Pancreas (tissue), 10 donors: ENCODE measurements at places on chromosomes 6 and 20. TPM values are rescaled to one million over a fixed set of nuclear protein-coding genes. Genes with fewer than 3 reads are reported as not detected.

DNA sequence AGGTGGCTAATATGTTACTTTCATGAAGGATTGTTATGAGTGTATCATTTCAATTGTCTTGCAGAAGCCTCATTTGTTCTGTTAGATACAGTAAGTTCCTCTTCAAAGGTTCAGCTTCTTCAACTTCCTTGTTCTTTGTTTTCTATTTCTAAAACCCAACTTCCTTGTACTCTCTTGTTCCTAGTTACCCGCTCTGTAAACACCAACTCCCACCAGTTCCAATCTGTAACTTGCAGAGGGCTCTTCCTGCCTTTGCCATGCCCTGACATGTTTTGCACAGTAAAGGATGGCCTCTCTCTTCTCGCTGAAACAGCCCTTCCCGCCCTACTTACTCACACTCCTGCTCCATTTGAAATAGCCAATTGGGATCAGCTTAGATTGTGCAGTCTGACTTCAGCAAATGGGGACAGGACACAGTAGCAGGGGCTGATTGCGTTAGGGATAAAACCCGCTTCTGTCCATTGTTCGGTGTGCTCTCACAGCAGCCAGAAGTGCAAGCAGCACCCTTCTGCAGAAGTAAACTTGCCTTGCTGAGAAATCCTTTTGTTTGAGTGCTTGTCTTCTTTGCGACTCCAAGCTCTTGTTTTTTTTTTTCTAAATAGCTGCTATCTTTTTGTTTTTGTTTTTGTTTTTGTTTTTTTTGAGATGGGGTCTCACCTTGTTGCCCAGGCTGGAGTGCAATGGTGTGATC, 45.9 kb upstream of the POU5F1 start:
- DNase-seq, result no peak
- H3K4me3 ChIP-seq, result no peak overlapping the region
- H3K27ac ChIP-seq, result peak overlapping the region; percentile 66

NKX2-4 gene
- not detected for total RNA-seq

GRCh38 chr20:56835829-56836550, 206.9 kb downstream of the TFAP2C start:
- no peaks in the 10 kb centered on the region for H3K4me1 ChIP-seq
- DNase-seq, result no peak
- no peak overlapping the region for H3K4me3 ChIP-seq
- no peaks in the 10 kb centered on the region for H3K27me3 ChIP-seq
- H3K36me3 ChIP-seq, result no peaks in the 10 kb centered on the region
- H3K27ac ChIP-seq, result no peak overlapping the region

DNA sequence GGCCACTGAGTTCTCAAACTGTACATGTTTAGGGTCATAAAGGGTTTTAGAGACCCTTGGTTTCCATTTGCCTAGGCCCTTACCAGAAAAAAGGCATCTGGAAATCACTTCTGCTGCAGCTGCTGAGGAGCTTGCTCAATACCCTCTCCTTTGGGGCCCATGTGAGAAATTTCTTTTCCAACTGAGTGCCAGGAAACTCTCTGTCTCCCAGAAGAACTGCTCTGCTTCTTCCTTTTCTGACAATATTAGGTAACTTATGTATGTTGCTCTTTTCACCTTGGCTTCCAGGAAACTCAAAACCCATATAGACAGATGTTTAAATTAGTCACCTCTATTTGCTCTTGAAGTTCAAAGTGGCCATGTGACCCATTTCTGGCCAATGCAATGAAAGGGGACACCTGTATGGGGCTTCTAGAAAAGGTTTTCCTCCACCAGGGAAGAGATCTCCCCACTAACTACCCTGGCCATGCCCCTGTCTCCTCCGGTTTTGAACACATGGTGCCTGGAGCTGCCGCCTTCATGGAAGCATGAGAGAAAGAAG, 121.6 kb downstream of the PREX1 start:
- no peaks in the 10 kb centered on the region for H3K27me3 ChIP-seq
- DNase-seq, result no peak
- H3K4me3 ChIP-seq, result no peak overlapping the region

GRCh38 chr6:136088693-136089092, 161.4 kb downstream of the MTFR2 start:
- DNase-seq, result no peak
- no peaks in the 10 kb centered on the region for H3K36me3 ChIP-seq
- H3K27ac ChIP-seq, result no peak overlapping the region
- H3K4me3 ChIP-seq, result no peak overlapping the region
- no peaks in the 10 kb centered on the region for H3K27me3 ChIP-seq

TRDN gene
- not detected for total RNA-seq

GRCh38 chr6:129130959-129131681, 248.2 kb downstream of the LAMA2 start:
- no peaks in the 10 kb centered on the region for H3K4me1 ChIP-seq
- H3K27me3 ChIP-seq, result no peaks in the 10 kb centered on the region
- H3K27ac ChIP-seq, result no peak overlapping the region

SUMO4 gene
- total RNA-seq, result 0.97 TPM

- H3K36me3 ChIP-seq, result no peaks in the 10 kb centered on the region
- H3K27me3 ChIP-seq, result no peaks in the 10 kb centered on the region
- H3K27ac ChIP-seq, result no peak overlapping the region
- no peak overlapping the region for H3K4me3 ChIP-seq
Measured at GRCh38 chr6:144049386-144049785, 41.3 kb upstream of the PLAGL1 start.

GRCh38 chr20:33963751-33964150, 30.0 kb upstream of the RALY start:
- no peaks in the 10 kb centered on the region for H3K4me1 ChIP-seq
- H3K27ac ChIP-seq, result no peak overlapping the region
- no peak for DNase-seq
- no peak overlapping the region for H3K4me3 ChIP-seq

GRCh38 chr20:54127855-54128574, 45.8 kb downstream of the CYP24A1 start:
- no peak overlapping the region for H3K4me3 ChIP-seq
- peaks cover 12% of the 10 kb centered on the region for H3K4me1 ChIP-seq
- no peaks in the 10 kb centered on the region for H3K27me3 ChIP-seq
- no peaks in the 10 kb centered on the region for H3K36me3 ChIP-seq
- no peak for DNase-seq

CRISP2 gene
- total RNA-seq, result 0.19 TPM

DNA sequence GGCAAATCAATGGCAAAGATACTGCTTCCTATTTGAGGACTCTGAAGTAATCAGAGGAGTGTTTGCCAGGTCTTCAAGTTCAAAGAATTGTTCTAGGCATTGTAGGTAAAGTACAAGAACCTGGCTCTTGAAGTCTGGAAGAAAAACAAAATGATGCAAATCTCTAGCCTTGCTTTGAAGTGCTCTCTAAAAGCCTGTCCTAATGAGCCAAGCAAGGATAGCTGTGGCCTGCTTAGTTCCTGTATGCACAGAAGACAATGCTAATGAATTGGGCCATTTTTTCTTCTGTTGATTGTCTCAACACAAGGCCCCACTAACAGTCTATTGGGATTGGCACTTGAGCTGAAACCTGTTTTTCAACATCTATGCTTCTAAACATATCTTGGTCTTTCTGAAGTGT, 165.0 kb upstream of the POU3F2 start:
- H3K27me3 ChIP-seq, result no peaks in the 10 kb centered on the region
- H3K27ac ChIP-seq, result no peak overlapping the region
- no peak overlapping the region for H3K4me3 ChIP-seq
- no peak for DNase-seq
- H3K36me3 ChIP-seq, result no peaks in the 10 kb centered on the region

GRCh38 chr20:33076662-33077372, 2.6 kb upstream of the BPIFB4 start:
- no peaks in the 10 kb centered on the region for H3K36me3 ChIP-seq
- H3K27me3 ChIP-seq, result no peaks in the 10 kb centered on the region
- DNase-seq, result no peak
- H3K27ac ChIP-seq, result no peak overlapping the region

COL20A1 gene
- not detected for total RNA-seq

- H3K36me3 ChIP-seq, result no peaks in the 10 kb centered on the region
- H3K4me3 ChIP-seq, result no peak overlapping the region
- H3K27ac ChIP-seq, result no peak overlapping the region
Measured at GRCh38 chr20:61556673-61557072, 304.6 kb downstream of the CDH4 start.

DNA sequence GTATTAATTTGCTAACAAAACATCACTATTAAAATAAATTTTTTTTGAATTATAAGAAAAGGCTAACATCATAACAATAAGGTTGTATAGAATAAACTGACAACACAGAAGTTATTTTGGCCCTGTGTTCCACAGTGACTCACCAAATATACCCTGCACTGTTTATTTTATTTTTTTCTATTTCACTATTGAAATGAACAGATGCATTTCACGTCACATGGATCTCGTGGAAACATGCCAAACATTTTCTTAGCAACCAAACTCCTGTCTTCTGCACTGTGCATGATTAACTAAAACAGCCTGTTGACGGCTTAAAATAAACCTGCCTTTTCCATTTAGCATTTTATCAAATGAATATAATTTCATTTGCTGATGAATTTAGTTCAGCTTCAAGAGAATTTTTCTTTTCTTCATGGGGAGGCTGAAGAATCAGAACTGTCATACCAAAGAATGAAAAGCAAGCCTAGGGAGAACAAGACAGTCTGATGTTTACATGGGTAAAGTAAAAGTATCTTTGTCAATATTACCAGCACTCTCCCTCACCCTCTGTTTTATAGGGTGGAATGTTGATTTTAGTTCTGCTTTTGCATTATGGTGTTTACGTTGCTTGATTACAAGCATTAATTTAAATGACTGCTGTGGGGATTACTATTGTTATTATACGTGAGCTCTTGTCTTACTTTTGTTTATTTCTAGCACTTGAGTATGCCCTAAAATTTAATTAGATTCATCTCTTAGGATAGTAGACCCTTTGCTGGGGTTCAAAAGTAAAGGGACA, 115.3 kb downstream of the LCA5 start:
- no peaks in the 10 kb centered on the region for H3K36me3 ChIP-seq
- no peaks in the 10 kb centered on the region for H3K27me3 ChIP-seq
- no peak overlapping the region for H3K4me3 ChIP-seq
- no peak overlapping the region for H3K27ac ChIP-seq
- no peak for DNase-seq
- no peaks in the 10 kb centered on the region for H3K4me1 ChIP-seq

BMP6 gene
- 0.69 TPM for total RNA-seq

DNA sequence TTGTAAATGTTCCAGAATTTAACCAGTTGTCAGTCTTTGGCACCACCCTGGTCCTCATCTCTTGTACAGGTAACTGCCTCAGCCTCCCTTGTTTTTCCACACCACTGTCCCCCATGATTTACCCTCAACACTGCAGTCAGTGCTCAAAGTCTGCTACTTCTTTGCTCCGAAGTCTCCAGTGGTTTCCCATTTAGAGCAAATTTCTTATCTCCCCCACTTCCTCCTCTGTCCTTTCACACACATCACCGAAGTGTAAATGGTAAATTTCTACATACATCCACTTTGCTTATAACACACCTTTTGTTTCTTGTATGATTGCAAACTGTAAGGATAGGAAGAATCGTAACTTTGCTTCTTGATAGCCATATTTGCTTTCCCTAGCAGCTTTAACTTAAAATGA, 115.3 kb downstream of the JARID2 start:
- H3K4me1 ChIP-seq, result peaks cover 30% of the 10 kb centered on the region
- H3K27ac ChIP-seq, result no peak overlapping the region
- DNase-seq, result no peak
- no peaks in the 10 kb centered on the region for H3K36me3 ChIP-seq
- H3K4me3 ChIP-seq, result no peak overlapping the region

GRCh38 chr6:138089325-138089724, 17.9 kb downstream of the PERP start:
- no peak overlapping the region for H3K27ac ChIP-seq
- H3K36me3 ChIP-seq, result no peaks in the 10 kb centered on the region
- no peak overlapping the region for H3K4me3 ChIP-seq
- H3K27me3 ChIP-seq, result no peaks in the 10 kb centered on the region
- no peak for DNase-seq

DNA sequence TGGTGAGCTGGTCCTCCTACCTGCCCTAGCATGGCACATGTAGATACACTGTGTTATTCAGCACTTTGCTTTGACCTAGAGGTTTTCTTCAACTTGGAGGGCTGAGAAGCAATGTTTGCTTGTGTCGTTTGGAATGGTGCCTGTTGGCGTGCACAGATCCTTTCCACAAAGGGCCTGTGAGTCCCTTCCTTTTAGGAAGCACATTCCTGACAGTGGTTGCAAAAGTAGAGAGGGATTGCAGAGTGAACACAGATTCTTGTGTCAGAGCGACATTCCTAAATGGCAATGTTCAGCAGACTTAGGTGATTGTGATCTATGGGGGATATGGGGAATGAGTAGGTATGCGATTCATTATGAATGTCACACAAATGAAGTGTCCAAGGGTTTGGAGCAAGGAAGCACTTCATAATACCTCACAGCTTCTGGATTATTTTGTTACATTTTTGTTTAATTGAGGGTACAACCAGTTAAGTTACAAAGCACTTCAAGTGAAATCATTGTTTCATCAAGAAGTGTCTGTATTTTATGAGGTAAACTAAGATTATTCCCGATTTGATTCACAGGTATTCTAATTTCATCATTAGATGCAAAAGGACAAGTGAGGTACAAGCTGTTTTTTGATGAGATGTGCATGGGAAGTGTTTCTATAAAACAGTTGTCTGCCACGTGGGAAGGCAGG, 713 bp upstream of the RNF144B start:
- H3K4me1 ChIP-seq, result peaks cover 25% of the 10 kb centered on the region
- peak overlapping the region; percentile 43 for H3K4me3 ChIP-seq
- H3K27me3 ChIP-seq, result no peaks in the 10 kb centered on the region
- H3K36me3 ChIP-seq, result no peaks in the 10 kb centered on the region
- no peak for DNase-seq
- peak overlapping the region; percentile 36 for H3K27ac ChIP-seq

KHDC3L gene
- total RNA-seq, result not detected
